ENCODE measurements at places on chromosomes 12 and 14.

DNA sequence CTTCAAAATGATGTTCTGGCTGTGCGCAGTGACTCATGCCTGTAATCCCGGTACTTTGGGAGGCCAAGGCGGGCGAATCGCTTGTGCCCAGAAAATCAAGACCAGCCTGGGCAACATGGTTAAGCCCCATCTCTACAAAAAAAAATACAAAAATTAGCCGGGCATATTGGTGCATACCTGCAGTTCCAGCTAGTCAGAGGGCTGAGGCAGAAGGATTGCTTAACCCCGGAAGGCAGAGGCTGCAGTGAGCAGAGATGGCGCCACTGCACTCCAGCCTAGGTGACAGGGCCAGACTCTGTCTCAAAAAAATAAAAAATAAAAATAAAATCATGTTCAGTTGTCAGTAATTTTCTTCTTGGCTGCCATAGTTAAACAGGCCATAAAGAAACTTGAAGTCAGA, 245.9 kb upstream of the USP15 start:
- no peak for DNase-seq

DNA sequence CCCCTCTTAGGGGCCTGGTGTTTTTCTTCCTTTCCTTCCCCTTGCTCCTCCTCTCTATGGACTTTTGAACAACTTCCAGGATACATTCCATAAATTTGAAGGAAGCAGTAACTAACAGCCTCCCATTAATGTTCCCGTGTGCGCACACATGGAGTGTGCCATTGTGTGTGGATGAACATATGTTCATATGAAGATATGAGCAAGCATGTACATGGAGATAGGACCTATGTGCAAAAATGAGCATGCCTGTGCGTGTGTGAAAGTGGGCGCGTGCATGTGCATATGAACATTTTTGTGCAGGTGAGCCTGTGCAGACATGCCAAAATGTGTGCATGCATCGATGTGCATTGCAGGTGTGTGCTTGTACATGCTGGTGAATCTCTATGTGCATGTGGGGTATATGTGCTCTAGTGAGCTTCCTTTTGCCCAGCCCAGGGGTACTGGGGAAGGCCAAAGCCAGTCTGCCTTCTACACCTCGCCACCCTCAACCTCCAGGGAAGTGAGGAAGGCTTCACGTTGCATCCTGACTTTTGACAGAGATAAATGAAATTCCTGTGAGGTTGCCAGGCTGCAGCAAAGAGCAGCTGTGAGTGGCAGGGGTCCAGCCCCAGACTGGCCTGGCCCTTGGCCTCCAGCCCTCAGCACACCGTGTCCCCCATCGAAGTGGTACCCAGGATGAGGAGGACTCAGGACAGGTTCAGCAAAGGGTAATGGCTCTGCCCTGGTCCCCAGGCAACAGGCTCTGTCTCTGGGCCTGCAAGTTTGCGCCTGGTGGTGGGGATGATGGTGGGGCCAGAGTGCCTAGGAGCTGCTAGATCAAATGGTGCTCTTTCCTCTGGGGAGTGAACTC, 21.1 kb upstream of the PGF start:
- DNase-seq: no peak

DNA sequence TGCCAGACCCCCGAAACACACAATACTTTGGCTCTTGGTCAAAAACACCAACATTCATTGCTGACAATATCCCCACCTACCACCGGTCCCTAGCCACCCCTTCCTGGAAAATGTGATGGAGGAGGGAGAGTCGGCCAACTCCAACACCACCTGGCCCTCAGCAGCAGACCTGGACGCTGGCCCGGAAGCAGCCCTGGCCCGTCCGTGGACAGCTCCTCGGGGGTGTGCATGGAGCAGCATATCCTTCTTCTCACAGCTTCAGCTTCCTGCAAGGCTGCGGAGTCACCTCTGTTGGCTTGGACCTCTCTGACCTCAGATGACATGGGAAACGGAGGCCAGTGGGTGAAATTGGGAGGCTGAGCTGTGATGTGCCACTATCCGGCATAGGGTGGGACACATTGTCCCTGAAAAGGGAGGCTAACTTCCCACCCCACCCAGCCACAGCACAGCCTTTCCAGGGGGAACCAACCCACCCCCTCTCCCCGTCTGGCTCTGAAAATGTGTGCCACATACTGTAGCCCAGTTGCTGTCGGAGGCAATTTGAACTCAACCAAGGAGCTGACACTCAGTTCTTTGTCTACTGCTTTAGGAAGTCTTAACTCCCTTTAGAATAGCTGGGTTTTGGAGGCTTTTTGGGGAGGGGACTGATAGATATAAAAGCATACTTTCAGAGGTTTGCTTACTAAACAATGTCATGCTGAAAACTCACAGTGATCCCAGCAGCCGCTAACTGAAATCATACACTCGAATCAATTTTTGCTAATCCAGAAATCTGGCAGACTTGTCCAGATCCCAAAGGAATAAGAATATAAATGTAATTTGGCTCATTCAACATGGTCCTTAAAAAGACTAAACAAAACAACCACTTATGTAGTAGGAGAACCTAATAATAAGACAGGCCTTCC, 43.1 kb upstream of the LTA4H start:
- DNase-seq: no peak

- DNase-seq: no peak
These were observed 354.3 kb upstream of the SFSWAP start for GRCh38 chr12:131356485-131357184.

- no peak for DNase-seq
These were observed 13.7 kb downstream of the NID2 start for GRCh38 chr14:52055167-52055566.

GRCh38 chr12:30930641-30931040, 4.1 kb downstream of the TSPAN11 start:
- no peak for DNase-seq

- DNase-seq: no peak
These were observed 73.9 kb upstream of the TBX5 start for GRCh38 chr12:114479831-114480230.

- peak; percentile 29 for DNase-seq
These were observed 22.5 kb downstream of the TESC start for GRCh38 chr12:117076410-117077372.

DNA sequence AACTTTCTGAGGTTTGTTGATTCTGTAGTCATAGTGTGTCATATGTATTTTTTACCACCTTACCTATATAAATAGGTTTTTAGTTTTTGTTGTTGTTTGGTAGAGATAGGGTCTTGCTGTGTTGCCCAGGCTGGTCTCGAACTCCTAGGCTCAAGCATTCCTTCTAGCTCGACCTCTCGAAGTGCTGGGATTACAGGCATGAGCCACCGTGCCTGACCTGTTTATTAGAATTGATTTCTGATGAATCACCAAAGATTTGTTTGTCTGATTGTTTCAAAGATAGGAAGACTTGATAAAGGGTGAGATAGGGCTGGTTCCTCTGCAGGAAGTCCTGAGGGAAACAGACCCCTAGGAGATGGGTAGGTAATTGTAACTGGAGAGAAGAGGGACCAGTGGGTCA, 481.6 kb downstream of the PCNX1 start:
- no peak for DNase-seq

DNA sequence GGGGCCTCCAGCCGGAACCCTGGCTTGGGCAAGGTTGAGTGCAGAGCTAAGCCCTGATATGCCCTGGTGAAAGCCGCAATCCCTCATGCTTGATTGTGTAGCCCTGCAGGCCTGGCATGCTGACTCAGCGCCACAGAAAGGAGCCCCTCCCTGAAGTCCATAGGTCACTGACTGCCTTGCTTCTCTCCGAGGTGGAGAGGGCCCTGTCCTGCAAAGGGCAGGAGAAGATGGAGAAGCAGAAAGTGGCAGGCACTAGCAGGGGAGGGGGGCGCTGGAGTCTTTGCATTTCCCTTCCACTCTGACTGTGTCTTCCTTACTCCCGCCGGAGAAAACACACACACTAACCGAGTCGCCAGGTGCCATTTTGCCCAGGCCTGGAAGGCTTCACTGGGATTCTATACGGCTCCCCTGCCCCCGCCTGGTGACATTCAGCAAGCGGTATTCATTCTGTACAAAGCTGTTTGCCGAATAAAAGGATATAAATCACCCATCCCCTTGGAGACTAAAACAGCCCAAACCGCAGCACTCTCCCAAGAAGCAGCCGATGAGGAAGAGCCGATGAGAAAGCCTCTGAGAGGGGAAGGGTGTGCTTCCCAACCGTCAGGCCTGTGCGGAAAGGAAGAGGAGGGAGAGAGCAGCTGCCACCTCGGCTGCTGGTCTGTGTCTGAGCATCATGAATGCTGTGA, 69.8 kb downstream of the SLC6A12 start:
- DNase-seq: peak; percentile 74

GRCh38 chr14:94138251-94138650, 8.8 kb upstream of the IFI27L2 start:
- DNase-seq: no peak

- peak; percentile 56 for DNase-seq
These were observed 739 bp upstream of the PPP2R5E start for GRCh38 chr14:63543826-63544406.

DNA sequence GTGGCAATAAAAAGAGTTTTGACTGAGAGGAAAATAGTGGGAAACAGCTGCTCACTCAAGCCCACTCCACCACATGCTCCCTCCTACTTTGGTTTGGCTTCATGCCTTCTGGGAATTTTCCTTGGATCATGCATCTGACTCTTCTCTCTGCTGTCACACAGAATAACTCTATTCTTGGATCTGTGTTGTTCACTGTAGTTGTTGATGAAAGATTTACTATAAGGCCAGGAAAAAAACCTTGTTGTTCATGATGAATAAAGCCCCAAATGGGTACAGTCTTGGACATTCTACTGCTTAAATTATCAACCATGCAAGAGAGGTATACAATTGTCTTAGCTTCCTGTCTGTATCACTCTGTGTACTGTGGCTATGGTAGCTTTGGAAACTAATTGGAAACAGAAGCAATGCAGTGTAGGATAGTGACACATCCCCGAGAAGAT, 70.5 kb downstream of the TMX1 start:
- no peak for DNase-seq

GRCh38 chr12:20260851-20261250, 107.5 kb upstream of the PDE3A start:
- DNase-seq: no peak

DNA sequence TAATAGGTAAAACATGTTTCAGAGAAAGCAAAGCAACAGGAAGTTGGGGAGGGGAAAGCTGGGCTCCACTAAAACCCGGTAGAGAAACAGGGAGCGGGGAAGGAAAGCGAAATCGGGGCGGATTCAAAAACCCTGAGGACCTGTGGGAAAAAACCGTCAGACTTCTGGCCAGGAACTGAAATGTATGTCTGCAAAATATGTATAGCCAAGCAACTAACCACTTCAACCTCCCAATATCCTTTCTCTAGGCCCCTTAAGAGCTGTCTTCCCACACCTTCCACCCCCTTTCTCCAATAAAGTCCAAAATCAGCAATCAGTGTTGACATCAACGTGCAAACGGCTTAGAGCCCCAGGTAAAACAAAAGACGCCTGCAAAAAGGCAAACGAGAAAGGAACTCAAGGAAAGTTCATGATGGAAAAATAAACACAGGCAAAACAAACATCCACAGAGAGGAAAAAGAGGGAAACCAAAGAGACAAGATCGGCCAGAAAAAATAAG, 32.8 kb downstream of the SIX1 start:
- DNase-seq: peak; percentile 6

GRCh38 chr14:55707365-55707804, 127.4 kb downstream of the KTN1 start:
- DNase-seq: peak; percentile 48

DNA sequence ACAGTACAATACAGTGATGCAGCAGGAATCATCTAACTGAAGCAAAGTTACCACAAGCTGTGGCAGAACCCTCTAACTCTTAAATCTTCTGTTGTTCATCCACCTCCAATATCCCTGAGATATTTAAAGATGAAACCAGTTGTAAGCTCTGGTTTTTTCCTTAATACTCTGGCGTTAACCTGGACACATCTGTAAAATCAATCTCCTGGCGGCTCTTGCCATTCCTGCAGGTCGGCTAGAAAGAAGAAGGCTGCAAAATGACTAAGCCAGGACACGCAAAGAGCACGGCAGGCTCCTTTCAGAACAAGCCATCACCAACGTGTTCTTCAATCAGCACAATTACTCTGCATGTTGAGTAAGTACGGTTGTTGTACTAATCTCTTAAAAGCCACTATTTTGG, 309.3 kb downstream of the MED13L start:
- no peak for DNase-seq

DNA sequence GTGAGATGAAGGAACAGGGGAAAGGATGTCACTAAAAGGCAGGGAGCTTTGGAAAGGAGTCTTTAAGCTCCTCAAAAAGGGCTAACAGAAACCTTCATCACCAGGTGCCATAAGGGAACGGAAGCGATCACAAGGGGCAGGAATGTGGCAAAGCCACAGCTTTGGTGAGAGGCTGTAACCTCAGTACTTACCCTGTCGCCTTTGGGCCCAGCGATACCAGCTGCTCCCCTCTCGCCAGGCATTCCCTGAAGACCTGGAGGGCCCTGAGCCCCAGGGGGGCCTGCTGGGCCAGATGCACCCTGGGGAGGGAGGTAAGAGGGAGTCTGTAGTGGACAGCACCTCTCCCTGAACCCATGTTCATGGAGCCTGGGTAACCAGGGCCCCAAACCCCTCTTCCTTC, 18.9 kb downstream of the TMEM106C start:
- no peak for DNase-seq

GRCh38 chr12:121916719-121917118, 1.7 kb upstream of the CFAP251 start:
- peak; percentile 2 for DNase-seq

GRCh38 chr14:100791348-100791735, 34.6 kb upstream of the MEG3 start:
- no peak for DNase-seq

GRCh38 chr12:119627686-119628085, 34.1 kb downstream of the TMEM233 start:
- no peak for DNase-seq

- DNase-seq: no peak
These were observed 187.1 kb upstream of the CDKN3 start for GRCh38 chr14:54209511-54210250.

GRCh38 chr14:89700801-89701200, 253.7 kb downstream of the EFCAB11 start:
- DNase-seq: no peak

- DNase-seq: no peak
These were observed 18.9 kb upstream of the NUDT4 start for GRCh38 chr12:93358821-93359220.

- no peak for DNase-seq
These were observed 17.0 kb downstream of the ACSS3 start for GRCh38 chr12:81094718-81095360.

DNA sequence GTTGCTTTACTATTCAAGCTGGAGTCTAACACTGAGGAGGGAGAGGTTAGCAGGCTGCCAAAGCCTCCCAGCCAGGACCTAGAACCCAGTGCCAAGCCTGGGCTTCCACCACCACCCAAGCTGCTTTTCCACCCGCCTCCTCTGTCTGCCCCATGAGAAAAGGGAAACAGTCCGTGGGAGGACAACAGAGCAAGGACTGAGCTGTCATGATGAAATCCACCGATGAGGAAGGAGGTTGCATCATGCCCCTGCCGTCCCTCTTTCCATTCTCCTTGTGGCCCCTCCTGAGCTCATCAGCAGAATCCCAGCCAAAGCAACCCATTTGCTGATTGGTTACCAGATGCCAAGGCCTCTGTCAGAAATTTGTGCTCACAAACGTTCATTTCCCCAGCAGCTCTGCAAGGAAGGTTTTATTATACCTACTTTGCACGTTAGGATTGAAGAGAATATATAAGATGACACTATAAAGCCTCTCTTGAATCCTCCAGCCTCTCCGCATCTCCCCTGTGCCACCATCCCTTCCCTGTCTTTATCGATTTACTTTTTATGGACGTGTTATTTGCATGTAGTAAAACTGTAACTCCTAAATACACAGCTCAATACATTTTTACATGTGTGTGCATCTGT, 6.3 kb upstream of the SERPINA1 start:
- no peak for DNase-seq

GRCh38 chr14:60757567-60758002, 23.0 kb downstream of the MNAT1 start:
- DNase-seq: peak; percentile 19

Measured in NCI-H146 (cell line).